Common myeloid progenitor, CD34-positive (primary cell): ENCODE measurements at places on chromosomes 3 and 15.

GRCh38 chr15:75214293-75215096 is 12.8 kb downstream of the C15orf39 start:
- DNase-seq = no peak

- no peak for DNase-seq
Observed at GRCh38 chr15:74044267-74045110, 37.9 kb downstream of the GOLGA6A start.

DNA sequence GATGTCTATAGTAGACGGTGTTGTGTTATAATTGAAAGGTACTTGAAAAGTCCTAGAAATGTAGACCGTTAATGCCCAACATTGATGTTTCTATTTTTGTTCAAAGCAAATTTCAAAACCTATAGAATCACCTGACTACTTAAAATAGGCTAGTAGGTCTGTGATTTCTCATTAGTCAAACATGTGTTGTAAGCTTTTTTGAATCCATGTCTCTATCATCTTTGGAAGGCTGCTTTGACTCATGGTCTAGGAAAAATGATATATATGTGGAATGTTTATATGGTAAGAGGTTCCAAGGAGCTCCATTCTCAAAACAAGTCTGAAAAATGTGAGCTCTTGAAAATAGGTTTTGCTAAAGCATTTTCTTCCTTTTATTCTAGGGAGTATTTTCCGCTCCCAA is 375.3 kb downstream of the LPP start:
- DNase-seq = no peak

GRCh38 chr3:107690522-107691138 is 167.9 kb downstream of the BBX start:
- peak; percentile 86 for DNase-seq

DNA sequence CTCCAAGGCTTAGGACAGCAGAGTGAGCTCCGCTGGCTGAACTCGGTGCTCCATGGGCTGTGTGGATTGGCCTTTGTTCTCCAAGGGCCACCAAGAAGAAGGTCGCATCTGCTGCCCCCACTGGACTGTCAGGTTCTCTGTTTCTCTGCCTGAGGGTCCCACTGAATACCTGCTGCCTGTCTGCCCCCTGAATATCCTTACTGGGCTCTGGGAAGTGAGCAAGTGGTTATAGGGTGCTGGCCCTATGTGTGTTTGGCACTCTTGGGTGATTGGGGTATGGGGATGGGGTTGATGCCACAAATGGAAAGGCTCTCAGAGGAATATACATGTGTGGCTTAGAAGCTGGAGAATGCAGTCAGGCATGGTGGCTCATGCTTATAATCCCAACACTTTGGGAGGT is 82.3 kb downstream of the THSD4 start:
- DNase-seq = no peak

- DNase-seq = no peak
Observed at GRCh38 chr15:68264282-68264681, 13.3 kb upstream of the FEM1B start.

- peak; percentile 65 for DNase-seq
Observed at GRCh38 chr3:37967260-37967881, 23.2 kb upstream of the VILL start.

- DNase-seq = no peak
Observed at GRCh38 chr3:14299767-14300166, 102.6 kb upstream of the SLC6A6 start.
